ENCODE measurements at places on chromosomes 12 and 14.
A peak's percentile ranks its signal among the peaks of the same experiment; 100 is the strongest.

DNA sequence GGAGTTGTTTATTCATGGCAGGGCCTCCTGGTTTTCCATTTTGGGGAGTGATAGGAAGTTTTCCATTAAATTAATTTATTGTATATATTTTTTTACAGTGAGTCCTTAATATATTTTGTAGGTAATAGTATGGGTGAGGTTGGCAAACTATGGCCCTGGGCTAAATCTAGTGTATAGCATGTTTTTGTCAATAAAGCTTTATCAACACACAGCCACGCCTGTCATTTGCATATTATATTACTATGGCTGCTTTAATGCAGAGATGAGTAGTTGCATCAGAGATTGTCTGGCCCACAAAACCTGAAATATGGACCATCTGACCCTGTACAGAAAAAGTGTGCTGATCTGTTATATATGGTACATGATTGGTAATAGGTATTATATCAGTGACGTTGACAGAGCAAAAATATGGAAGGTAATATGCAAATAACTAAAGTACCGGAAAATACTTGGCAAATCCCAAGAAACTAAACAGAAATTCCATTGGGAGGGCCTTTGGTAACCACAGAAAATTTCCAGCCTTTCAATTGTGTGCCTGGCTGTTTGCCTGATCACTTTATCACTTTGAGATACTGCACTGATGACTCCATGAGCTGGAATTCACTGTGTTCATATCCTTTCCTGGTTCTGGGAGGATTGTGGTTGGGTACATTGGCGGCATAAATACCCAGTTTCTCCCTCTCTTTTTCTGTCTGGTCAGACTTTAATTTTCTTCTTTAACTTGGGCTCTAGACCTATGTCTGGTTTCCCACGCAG lies 61.7 kb upstream of the RFLNA start:
- H3K27me3 ChIP-seq: no peaks in the 10 kb centered on the region
- H3K4me3 ChIP-seq: no peak overlapping the region
- no peaks in the 10 kb centered on the region for H3K36me3 ChIP-seq
- H3K27ac ChIP-seq: no peak overlapping the region

DNA sequence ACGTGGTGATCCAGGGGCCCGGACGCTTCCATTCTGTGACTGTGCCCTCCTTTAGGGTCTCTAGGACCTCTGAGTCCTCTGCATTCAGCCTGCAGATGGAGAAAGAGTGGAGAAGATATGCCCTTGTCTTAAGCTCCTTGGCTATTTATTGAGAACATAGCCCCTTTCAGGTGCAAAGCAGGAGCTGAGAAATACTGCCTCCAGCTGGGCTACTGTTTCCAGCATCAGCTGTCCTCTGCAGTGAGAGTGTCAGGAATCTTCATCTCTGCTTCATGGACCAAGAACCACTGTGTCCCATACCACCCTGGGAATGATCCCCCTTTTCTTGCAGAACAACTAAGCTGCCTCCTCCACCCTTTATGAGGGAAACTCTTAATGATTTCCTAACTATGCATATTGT lies 47.8 kb upstream of the CEP83 start:
- H3K27ac ChIP-seq: no peak overlapping the region
- no peaks in the 10 kb centered on the region for H3K4me1 ChIP-seq
- no peaks in the 10 kb centered on the region for H3K27me3 ChIP-seq
- no peak for DNase-seq

GRCh38 chr12:131929581-131930456 lies 743 bp downstream of the PUS1 start:
- peak; percentile 27 for DNase-seq
- H3K4me3 ChIP-seq: peak overlapping the region; percentile 75
- H3K36me3 ChIP-seq: peaks cover 22% of the 10 kb centered on the region
- no peaks in the 10 kb centered on the region for H3K27me3 ChIP-seq
- peaks cover 6% of the 10 kb centered on the region for H3K4me1 ChIP-seq

DNA sequence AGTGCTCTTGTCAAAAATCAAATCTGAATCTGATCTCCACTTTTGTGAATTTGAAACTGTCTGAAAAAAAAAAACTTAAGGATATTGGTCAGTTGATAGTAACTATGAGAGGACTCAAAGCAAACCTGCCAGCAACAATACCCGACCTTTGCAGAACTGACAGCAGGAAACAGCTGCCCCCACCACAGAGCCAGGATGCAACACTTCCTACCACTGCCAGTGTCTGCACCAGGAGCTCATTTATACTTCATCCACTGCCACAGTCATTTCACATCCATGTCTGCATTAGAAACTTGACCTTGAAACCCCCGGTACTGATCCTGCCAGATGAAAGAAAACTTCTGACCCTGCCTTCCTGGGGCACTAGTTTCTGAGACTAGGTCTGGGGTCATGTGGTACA lies 27.4 kb upstream of the RXYLT1 start:
- no peaks in the 10 kb centered on the region for H3K27me3 ChIP-seq
- H3K4me1 ChIP-seq: no peaks in the 10 kb centered on the region
- no peak overlapping the region for H3K27ac ChIP-seq
- no peak for DNase-seq
- H3K4me3 ChIP-seq: no peak overlapping the region

DNA sequence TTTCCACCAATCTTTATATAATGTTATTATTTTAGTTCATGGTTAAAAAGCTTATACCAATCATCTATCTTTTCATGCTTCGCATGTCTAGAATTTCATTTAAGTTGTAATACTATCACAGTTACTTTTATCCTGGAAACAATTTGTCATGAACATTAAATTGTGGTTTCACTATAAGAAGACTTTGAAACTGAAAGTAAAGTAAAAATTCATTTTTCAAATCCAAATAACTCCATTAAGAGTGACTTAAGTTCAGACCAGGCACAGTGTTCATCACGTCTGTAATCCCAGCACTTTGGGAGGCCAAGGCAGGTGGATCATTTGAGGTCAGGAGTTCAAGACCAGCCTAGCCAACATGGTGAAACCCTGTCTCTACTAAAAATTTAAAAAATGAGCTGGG lies 12.4 kb downstream of the ESR2 start:
- no peaks in the 10 kb centered on the region for H3K36me3 ChIP-seq
- H3K4me3 ChIP-seq: no peak overlapping the region
- no peak overlapping the region for H3K27ac ChIP-seq
- no peaks in the 10 kb centered on the region for H3K27me3 ChIP-seq

DNA sequence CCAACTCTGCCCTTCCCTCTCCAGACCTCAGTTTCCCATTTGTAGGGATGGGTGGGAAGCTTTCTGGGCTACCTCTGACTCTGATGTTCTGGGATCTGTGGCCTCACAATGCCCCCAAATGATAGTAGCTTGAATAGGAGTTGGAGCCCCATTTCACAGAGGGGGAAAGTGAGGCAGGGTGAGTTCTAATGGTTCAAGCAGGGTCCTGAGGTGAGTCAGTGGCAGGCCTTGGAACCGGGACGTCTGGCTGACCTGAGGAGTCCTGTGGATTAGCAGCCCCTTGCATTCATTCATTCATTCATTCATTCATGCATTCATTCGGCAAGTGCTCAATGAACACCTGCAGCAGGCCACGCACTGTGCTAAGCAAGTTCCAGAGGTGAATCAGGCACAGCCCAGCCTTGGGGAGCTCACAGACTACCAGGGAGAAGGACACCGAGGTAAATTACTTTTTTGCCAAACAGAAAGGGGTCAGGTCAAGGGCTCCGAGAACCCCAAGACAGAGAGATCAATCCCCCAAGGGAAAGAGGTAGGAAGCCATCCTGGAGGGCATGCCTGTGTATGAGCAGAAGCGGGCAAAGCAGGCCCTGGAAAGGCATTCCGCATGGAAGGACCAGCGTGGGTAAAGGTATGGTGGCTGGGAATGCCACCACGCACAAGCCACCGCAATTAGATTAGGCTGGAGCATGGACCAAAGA lies 818 bp upstream of the TMEM119 start:
- no peaks in the 10 kb centered on the region for H3K4me1 ChIP-seq
- no peaks in the 10 kb centered on the region for H3K27me3 ChIP-seq
- no peaks in the 10 kb centered on the region for H3K36me3 ChIP-seq
- H3K27ac ChIP-seq: no peak overlapping the region
- DNase-seq: no peak

GRCh38 chr12:130222519-130223218 lies 60.4 kb downstream of the FZD10 start:
- no peak overlapping the region for H3K27ac ChIP-seq
- H3K4me3 ChIP-seq: no peak overlapping the region
- H3K27me3 ChIP-seq: no peaks in the 10 kb centered on the region

- no peaks in the 10 kb centered on the region for H3K27me3 ChIP-seq
- no peaks in the 10 kb centered on the region for H3K36me3 ChIP-seq
- no peak overlapping the region for H3K4me3 ChIP-seq
- DNase-seq: no peak
- H3K27ac ChIP-seq: peak overlapping the region; percentile 40
- H3K4me1 ChIP-seq: peaks cover 4% of the 10 kb centered on the region
Observed at GRCh38 chr14:64566651-64567122, 16.9 kb downstream of the PPP1R36 start.

DNA sequence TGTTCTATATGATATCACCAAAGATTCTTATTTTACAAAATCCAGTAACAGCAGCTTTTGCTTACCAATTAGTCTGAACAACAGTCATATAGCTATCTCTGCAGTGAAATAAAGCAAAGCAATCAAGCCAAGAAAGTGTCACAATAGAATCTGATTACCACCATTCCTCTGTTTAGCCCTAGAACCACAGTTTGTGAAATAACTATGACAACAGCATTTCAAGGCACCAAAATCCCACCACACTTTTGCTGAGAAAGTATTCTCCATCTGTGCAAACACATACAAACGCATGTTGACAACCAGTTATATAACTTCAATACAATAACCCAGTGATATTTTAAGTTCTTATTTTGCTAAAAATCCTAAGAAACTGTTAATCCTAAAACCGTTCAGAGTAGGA lies 7.4 kb downstream of the PPP1R13B start:
- H3K4me3 ChIP-seq: no peak overlapping the region
- H3K27ac ChIP-seq: no peak overlapping the region
- H3K27me3 ChIP-seq: no peaks in the 10 kb centered on the region
- DNase-seq: no peak

- H3K4me3 ChIP-seq: no peak overlapping the region
- H3K27ac ChIP-seq: no peak overlapping the region
- no peaks in the 10 kb centered on the region for H3K27me3 ChIP-seq
- H3K36me3 ChIP-seq: peaks cover 2% of the 10 kb centered on the region
- DNase-seq: peak; percentile 38
Observed at GRCh38 chr14:50122291-50122690, 5.9 kb upstream of the VCPKMT start.

DNA sequence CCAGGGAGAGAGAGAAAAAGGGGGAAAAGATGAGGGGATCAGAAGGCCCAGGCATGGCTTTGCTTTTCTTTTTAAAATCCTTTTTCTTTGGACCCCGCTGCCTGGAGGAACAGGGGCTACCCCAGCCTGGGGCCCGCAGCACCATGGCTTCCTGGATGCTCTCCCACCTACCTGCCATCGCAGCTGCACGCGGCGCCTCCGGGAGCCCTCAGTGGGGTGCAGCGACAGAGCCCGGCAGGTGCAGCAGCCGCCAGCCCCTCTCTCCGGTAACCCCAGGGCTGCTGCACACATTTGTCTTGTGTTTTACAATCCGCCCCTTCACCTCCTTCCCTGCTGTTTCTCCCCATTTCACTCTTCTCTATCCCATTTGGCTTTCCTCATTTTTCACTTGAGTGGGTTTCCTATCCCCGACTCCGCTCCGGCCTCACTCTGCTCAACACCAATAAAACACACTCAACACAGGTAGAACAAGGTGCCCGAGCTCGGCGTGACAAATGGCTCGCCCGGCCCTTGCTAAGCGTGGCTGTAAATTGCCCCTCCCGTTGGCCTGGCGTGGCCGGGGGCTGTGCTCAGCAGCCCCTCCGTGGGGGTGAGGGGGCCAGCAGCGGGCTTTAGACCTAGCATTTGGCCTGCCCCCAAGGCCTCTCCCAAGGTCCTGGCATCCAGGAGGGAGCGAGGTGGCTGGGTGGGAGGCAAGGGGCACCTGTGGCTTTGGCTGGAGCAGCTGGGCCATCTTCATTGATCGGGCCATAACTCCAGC lies 52.6 kb upstream of the GPATCH2L start:
- DNase-seq: no peak
- no peaks in the 10 kb centered on the region for H3K36me3 ChIP-seq
- no peaks in the 10 kb centered on the region for H3K4me1 ChIP-seq
- no peak overlapping the region for H3K27ac ChIP-seq
- no peak overlapping the region for H3K4me3 ChIP-seq
- H3K27me3 ChIP-seq: no peaks in the 10 kb centered on the region

DNA sequence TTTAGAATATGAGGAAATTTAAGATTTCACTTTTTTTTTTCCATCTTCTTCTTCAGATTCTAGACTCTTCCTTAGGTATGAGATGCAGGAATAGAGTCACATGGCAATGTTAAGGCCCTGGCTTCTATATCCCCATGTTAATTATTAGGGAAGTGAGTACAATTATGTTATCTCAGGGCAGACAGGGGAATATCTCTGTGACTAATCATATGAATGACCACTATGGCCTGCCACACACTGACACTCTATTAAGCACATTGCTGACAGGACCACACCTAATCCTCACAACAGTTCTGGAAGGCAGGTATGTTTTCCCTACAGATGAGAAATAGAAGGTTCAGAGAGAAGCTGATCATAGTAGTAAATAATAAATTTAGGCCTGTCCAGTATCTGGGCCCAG lies 69.4 kb upstream of the PTPRQ start:
- no peaks in the 10 kb centered on the region for H3K27me3 ChIP-seq
- H3K27ac ChIP-seq: no peak overlapping the region
- DNase-seq: peak; percentile 12
- H3K36me3 ChIP-seq: no peaks in the 10 kb centered on the region
- no peak overlapping the region for H3K4me3 ChIP-seq
- H3K4me1 ChIP-seq: no peaks in the 10 kb centered on the region

GRCh38 chr12:54024127-54024526 lies 4.1 kb upstream of the HOXC6 start:
- no peaks in the 10 kb centered on the region for H3K36me3 ChIP-seq
- no peak overlapping the region for H3K4me3 ChIP-seq
- DNase-seq: no peak
- H3K27ac ChIP-seq: peak overlapping the region; percentile 49
- H3K4me1 ChIP-seq: peaks cover 12% of the 10 kb centered on the region

GRCh38 chr14:104240434-104241157 lies 102.2 kb downstream of the KIF26A start:
- H3K27ac ChIP-seq: no peak overlapping the region
- no peaks in the 10 kb centered on the region for H3K36me3 ChIP-seq
- H3K4me3 ChIP-seq: no peak overlapping the region
- no peaks in the 10 kb centered on the region for H3K4me1 ChIP-seq
- H3K27me3 ChIP-seq: no peaks in the 10 kb centered on the region
- DNase-seq: no peak

GRCh38 chr12:121392325-121392716 lies 7.6 kb upstream of the RNF34 start:
- no peaks in the 10 kb centered on the region for H3K36me3 ChIP-seq
- H3K4me3 ChIP-seq: no peak overlapping the region
- no peaks in the 10 kb centered on the region for H3K27me3 ChIP-seq
- H3K27ac ChIP-seq: no peak overlapping the region
- no peaks in the 10 kb centered on the region for H3K4me1 ChIP-seq

- H3K4me3 ChIP-seq: no peak overlapping the region
- no peaks in the 10 kb centered on the region for H3K36me3 ChIP-seq
- no peak for DNase-seq
- no peaks in the 10 kb centered on the region for H3K4me1 ChIP-seq
- no peak overlapping the region for H3K27ac ChIP-seq
Observed at GRCh38 chr12:101620762-101621133, 26.0 kb downstream of the MYBPC1 start.
